CD4-positive, alpha-beta memory T cell (primary cell): ENCODE measurements at places on chromosomes 4 and X.

GRCh38 chr4:88960576-88960975, 96.4 kb downstream of the FAM13A start:
- DNase-seq: no peak

GRCh38 chr4:145380123-145380522, 101.5 kb upstream of the SMAD1 start:
- no peak for DNase-seq

DNA sequence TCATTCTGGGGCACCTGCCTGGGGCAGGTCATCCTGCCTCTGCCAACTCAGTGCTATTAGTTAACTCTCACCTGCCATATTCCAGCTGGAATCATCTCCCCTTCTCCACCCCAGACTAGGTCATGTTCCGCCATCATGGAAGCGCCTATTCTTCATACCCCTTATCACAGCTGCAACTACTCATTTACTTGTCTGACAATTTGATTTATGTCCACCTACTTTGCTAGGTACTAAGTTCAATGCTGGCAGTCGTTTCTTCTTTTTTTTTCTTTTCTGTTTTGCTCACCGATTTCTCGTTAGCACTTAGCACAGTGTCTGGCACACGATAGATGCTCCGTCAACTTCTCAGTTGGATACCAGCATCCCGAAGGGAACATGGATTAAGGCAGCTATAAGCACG, 1.1 kb upstream of the FMR1 start:
- no peak for DNase-seq

- no peak for DNase-seq
These were observed 28.2 kb downstream of the ATP8A1 start for GRCh38 chr4:42628740-42629139.

DNA sequence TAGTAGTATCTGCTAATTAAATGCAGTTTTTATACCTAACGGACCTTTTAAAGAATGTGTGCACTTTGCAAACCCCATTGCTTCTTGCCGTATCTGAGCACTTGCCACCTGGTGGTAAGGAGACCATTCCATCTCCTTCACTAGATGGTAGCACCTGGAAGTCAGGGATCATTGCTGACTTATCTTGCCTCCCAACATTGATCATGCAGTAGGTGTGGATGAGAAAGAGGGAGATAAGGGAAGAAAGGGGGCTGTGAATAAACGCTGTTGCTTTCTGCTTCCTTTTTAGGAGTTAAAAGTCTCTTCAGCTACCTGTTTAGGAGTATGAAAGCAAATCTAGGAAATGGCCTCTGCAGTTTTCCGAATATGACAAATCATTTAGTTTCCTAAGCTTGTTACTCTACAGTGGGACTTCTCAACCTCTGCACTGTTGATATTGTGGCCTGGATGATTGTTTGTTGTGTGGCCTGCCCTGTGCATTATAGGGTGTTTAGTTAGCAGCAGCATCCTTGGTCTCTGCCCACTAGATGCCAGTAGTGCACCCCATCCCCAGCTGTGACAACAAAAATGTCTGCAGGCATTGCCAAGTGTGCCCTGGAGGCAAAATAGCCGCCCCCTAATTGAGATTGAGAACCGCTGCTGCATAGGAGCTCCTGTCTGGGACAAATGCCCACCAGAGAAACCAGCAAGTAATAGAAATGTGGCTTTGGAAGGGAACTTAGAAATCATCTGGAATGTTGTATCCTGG, 38.8 kb downstream of the GAB1 start:
- no peak for DNase-seq

GRCh38 chr4:73870768-73871167, 1.6 kb downstream of the CXCL1 start:
- no peak for DNase-seq

- no peak for DNase-seq
These were observed 64.0 kb downstream of the GPRASP3 start for GRCh38 chrX:102784550-102784949.

DNA sequence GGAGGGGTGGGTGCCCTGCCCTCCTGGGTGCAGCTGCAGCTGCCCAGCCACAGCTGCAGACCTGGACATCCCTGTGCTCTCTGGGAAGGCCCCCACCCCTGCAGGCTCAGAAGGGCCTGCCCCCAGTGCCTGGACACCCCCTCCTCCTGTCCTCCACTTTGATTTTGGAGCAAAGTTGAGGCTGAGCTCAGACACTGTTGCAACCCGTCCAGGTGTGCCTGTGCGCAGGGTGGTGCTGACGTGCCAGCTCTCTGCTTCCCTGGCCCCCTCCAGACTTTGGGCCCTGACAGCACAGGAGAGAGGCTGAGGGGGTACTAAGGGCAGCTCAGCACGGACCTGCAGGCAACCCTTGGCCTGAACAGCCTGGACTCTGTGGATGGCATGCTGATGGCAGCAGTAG, 750.3 kb downstream of the ARAP2 start:
- no peak for DNase-seq

DNA sequence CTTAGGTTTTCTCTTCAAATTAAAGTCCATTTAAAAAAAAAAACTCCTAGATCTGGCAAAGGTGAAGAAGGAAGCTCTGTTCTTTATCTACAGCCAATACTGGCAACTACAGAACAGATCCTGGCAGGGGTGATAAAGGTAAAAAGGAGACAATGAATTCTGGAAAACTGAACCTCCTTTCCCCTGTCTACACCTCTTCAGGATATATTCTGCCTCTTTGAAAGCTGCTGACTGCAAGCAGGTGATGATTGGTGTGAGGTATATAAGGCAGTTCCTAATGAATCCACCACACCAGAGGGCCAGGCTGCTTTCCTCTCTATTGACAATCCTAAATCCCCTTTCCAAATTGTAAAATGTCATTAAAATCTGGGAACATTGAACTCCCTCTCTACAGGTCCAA, 370.1 kb downstream of the PPP3CA start:
- no peak for DNase-seq

GRCh38 chr4:153579872-153580271, 104.2 kb upstream of the TLR2 start:
- no peak for DNase-seq

GRCh38 chr4:114043116-114043515, 63.7 kb upstream of the ARSJ start:
- DNase-seq: no peak
